ENCODE measurements at places on chromosomes 7 and 10. TPM values are rescaled to one million over a fixed set of nuclear protein-coding genes. Genes with fewer than 3 reads are reported as not detected.

NUPR2 gene
- not detected for total RNA-seq

NKX1-2 gene
- not detected for total RNA-seq

DNA sequence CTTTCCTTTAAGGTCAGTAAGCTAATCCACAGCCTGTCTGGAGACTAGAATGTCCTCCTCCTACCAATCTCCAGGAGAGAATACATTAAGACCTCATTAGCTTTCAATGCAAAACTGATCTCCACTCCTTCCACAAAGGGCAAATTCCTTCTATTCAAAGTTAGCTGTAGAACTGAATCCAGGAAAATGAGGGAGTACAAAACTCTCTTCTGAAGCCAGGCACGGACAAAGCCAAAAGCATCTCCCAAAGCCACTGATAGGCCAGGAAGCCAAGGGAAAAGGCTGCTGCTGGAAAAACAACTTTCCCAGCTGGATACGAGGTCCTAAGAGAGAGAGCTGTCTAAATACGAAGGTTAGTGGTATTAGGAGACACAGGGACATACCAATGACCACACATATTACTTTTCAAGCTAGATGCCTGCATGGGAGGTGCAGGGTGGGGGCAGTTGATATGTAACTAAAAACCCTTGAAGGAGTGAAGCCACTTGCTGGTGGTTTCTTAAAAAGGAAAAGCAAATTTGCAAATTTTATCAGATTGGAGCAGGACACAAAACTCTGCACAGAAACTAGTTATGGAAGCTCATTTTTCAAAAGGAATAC is 43.6 kb downstream of the MKX start:
- H3K27ac ChIP-seq = no peak overlapping the region
- H3K4me1 ChIP-seq = no peaks in the 10 kb centered on the region
- DNase-seq = no peak
- H3K27me3 ChIP-seq = no peaks in the 10 kb centered on the region
- no peak overlapping the region for H3K4me3 ChIP-seq

DNA sequence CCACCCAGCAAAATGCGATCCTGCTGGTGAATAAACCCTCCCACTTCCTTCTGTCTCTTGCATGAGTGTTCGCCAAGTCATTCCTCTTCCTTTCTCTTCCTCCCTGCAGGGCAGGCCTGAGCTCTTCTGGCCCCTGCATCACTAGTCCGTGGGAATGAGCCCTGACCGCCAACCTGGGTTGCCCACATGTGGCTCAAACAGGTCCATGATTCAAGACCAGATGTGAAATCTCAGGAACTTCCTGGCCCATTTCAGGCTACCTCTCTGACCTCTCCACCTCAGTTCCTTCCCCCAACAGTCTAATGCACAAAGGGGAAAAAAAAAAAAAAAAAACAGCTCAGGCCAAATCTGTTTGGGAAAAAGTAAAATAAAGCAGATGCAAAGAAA is 5.4 kb upstream of the YWHAG start:
- H3K4me1 ChIP-seq = peaks cover 15% of the 10 kb centered on the region
- H3K27me3 ChIP-seq = no peaks in the 10 kb centered on the region
- H3K36me3 ChIP-seq = no peaks in the 10 kb centered on the region
- no peak overlapping the region for H3K27ac ChIP-seq

DNA sequence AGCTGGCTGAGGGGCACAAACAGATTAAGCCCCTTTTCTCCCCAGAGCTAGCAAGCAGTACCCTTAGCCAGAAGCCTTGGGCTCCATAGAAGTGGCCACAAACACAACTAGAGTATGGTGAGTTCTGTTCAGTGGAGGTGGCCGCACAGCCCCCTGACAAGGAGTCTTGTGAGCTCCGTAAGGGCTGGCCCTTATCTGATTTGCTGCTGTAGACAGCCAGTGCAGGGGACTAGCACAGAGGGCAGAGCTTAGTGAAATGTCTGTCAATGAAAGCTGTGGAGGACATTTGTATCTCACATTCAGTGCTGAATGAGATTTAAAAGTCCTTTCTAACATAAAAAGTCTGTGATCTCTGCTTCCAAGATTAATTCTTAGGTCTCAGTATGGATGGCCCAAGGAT is 137.3 kb downstream of the AUTS2 start:
- no peak overlapping the region for H3K27ac ChIP-seq
- H3K27me3 ChIP-seq = no peaks in the 10 kb centered on the region
- peaks cover 32% of the 10 kb centered on the region for H3K4me1 ChIP-seq
- H3K36me3 ChIP-seq = no peaks in the 10 kb centered on the region

DNA sequence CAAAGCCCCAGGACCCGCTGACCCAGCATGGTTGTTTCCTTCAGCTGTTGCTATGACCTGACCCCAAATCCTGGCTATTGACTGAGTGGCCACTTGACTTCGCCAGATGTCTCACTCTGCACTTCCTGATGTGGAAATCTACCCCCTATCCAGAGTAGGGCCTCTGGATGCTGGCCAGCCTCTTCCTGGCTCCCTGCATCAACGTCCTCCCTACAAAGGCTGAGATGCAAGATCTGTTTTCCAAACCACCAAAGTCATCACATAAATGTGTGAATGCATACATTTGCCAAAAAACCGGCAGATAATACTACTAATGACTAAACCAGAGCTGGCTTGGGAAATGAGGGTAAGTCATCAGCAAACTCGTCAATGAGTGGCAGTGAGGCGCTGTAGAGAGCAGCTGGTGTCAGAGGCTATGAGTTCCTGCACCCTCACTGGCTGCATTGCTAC is 70.4 kb downstream of the PYROXD2 start:
- H3K36me3 ChIP-seq = no peaks in the 10 kb centered on the region
- H3K27me3 ChIP-seq = no peaks in the 10 kb centered on the region

DNA sequence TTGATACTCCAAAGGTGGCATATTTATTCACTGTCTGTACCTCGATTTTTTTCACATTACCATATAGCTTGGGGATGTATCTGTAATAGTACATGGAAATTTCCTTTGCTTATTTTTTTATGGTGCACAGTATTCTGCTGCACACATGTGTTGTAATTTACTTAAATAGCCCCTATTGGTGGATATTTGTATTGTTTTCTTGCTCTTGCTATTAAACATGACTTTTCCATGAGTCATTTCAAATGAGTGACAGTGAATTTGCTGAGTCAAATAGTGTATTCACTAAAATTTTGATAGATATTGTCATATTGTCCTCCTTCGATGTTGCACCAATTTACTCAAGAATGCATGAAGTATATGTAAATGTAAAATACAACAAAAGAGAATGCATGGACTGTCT is 122.7 kb upstream of the STEAP4 start:
- no peaks in the 10 kb centered on the region for H3K4me1 ChIP-seq
- no peak for DNase-seq
- no peaks in the 10 kb centered on the region for H3K27me3 ChIP-seq
- H3K4me3 ChIP-seq = no peak overlapping the region

GRCh38 chr7:67729771-67730170 is 733.1 kb downstream of the TYW1 start:
- no peak for DNase-seq
- H3K27ac ChIP-seq = no peak overlapping the region
- H3K27me3 ChIP-seq = no peaks in the 10 kb centered on the region
- no peaks in the 10 kb centered on the region for H3K4me1 ChIP-seq

- no peaks in the 10 kb centered on the region for H3K4me1 ChIP-seq
- H3K27ac ChIP-seq = no peak overlapping the region
- no peak overlapping the region for H3K4me3 ChIP-seq
- no peaks in the 10 kb centered on the region for H3K27me3 ChIP-seq
- H3K36me3 ChIP-seq = peaks cover 9% of the 10 kb centered on the region
Measured at GRCh38 chr7:101923602-101923985, 106.2 kb downstream of the CUX1 start.
